ENCODE measurements at places on chromosomes 3 and 15.
A peak's percentile ranks its signal among the peaks of the same experiment; 100 is the strongest.

DNA sequence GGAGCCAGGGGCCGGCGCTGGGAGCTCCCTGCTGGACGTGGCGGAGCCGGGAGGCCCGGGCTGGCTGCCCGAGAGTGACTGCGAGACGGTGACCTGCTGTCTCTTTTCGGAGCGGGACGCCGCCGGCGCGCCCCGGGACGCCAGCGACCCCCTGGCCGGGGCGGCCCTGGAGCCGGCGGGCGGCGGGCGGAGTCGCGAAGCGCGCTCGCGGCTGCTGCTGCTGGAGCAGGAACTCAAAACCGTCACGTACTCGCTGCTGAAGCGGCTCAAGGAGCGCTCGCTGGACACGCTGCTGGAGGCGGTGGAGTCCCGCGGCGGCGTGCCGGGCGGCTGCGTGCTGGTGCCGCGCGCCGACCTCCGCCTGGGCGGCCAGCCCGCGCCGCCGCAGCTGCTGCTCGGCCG lies 1.5 kb downstream of the SMAD6 start:
- DNase-seq: peak; percentile 23

DNA sequence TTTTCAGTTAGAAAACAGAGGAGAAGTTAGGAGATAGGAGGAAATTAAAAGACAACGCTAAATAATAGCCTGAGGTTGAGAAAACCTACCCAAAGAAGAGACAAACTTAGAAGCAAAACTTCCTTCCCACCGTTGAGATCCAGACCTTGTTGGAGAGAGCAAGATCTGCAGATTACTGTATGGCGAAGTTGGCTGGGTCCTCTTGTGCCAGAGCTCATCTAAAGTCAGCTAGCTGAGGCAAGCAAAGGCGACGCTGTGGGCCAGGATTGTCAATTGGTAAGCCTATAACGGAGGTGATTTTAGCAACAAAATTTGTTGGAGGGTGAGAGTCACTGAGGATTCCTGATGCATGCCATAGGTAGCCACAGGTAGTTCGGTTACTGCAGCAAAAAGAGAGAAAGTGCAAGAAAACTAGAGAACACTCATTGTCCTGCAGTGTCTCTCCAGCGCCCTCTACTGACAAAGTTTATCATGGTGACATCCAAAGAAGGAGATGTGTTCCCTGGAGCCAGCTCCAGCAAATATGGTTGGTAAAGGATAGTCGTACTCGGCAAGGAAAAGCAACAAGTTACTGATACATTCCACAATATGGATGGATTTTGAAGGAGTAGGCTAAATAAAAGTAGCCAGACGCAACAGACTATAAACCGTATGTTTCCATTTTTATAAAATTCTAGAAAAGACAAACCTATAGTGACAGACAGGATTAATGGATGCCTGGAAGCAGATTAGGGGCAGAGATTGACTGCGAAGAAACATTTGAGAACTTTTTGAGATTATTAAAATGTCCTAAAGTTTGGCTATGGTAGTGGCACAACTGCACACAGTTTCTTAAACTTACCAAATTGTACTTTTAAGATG lies 9.8 kb upstream of the OR5K4 start:
- DNase-seq: no peak

- DNase-seq: peak; percentile 24
Measured at GRCh38 chr3:183265834-183266417, 12.9 kb downstream of the B3GNT5 start.

DNA sequence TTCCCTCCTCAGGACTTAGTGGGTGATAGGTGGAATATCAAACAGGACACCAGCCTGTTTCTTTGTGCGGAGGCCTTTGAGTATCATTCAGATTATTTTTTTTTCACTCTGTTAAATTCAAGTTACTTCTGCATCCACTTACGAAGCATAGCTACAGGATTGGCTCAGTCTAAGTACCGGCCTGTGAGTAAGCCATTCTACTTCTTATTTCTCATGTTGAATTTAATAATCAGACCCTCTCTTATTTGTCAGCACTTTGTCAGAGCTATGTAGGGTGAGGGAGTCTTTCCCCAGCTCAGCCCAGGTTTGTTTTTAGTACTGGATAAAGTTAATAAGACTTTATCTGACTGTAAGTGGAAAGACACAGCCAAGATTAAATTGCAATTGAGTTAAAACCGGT lies 54.7 kb downstream of the ITPR1 start:
- no peak for DNase-seq

DNA sequence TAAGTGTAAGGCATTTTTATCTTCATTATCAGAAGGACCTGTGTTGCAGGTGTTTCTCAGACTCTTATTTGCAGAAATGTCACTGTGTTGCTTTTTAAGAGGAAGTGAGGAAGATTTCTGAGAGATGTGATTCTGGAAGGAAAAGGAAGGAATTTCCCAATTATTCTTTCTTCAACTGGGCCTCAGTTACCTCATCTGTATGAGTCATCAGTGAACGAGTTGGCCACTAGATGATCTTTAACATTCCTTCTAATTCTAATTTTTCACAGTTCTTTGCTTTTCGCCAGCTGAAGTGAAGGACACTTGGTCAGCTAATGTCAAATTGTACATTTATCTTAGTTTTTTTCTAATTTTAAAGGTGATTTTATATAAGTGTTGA lies 28.9 kb downstream of the CLEC3B start:
- no peak for DNase-seq

GRCh38 chr15:73884159-73884558 lies 10.8 kb downstream of the TBC1D21 start:
- DNase-seq: no peak

- no peak for DNase-seq
Measured at GRCh38 chr15:68698708-68699107, 119.9 kb downstream of the CORO2B start.

DNA sequence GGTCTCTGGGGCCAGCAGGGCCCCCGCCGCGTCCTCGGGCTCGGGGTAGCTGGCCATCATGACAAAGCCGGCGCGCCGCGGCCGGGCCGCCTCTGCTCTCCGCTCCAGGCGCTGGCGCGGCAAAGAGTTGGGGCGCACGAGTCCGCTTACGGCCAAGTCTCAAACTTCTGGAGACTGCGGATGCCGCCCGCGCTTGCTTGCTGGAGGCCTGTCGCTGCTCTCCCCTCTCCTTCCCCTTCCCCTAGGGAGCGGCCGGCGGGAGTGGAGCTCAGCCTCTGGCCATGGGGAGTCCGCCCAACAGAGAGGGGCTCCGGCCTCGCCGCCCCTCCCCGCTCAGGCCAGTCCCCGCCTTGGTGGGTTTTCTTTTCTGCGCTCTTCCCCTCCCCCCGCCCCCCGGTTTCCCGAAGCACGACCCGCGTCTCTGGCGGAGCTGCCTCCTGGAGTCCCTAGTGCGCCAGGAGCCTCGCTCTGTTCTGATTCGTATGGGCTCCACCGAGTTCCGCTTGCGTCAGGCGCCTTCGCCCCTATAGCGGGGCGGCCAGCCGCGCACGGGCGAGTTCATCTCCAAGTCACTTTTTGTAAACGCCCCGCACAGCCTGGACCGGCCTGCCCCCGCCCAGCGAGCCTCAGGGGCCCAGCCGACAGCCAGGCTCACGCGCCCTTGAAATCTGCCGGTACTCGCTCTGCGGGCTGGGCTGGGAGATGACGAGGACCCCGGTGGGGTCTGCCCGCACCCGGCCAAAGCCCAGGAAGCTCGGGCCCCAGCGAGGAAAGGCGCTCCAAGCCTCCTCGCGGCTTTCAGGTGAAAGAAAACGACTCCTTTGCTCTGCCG lies at the start of the genes FOXL2 and FOXL2NB:
Gene FOXL2 (minus strand): TSS at position 475 of the 832 bp plus-strand sequence. CDS start 415 bp downstream, at position 60.
Gene FOXL2NB (plus strand): TSS at position 555 of the 832 bp plus-strand sequence. CDS start 148 bp downstream, at position 703.
- no peak for DNase-seq

- no peak for DNase-seq
Measured at GRCh38 chr3:105385819-105386508, 19.3 kb downstream of the ALCAM start.

DNA sequence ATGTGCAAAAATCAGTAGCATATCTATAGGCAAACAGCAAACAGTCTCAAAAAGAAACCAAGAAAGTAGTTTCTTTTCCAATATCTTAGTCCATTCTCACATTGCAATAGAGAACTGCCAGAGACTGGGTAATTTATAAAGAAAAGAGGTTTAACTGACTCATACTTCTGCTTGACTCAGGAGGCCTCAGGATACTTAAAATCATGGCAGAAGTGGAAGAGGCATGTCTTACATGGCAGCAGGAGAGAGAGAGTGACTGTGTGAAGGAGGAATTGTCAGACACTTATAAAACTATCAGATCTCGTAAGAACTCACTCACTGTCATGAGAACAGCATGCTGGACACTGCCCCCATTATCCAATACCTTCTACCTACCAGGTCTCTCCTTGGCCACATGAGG lies 327.9 kb upstream of the EPHA3 start:
- no peak for DNase-seq

DNA sequence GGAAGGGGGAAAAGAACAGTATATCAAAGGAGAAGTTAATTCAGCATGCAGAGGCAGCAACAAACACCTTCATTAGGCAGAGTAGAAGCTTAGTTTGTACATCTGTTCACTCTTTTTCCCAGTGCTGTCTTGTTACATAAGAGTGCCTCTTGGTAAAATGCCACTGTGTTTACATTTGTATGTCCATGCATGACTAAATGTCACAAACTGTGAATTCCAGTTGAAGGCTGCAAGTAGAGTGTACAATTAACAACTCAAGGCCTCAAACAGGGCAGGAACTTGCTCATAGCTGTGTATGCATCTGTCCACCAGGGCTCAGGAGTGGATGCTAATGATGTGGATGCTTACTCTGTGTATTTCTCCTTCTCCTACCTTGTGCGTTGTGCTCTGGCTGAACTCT lies 214.2 kb upstream of the TPM1 start:
- no peak for DNase-seq

- no peak for DNase-seq
Measured at GRCh38 chr3:40079203-40079846, 230.2 kb upstream of the EIF1B start.

DNA sequence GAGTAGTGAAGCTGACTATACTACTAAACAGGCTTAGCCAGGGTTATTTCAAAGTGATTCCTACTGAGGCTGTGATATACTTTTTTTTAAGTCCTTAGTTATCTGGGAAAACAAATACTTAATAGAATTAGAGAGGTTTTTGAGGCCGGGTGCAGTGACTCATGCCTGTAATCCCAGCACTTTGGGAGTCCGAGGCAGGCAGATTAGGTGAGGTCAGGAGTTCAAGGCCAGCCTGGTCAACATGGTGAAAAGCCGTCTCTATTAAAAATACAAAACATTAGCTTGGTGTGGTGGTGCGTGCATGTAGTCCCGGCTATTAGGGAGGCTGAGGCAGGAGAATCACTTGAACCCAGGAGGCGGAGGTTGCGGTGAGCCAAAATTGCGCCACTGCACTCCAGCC lies 34.2 kb downstream of the PRTG start:
- no peak for DNase-seq

- no peak for DNase-seq
Measured at GRCh38 chr3:191414286-191414685, 46.7 kb upstream of the PYDC2 start.

DNA sequence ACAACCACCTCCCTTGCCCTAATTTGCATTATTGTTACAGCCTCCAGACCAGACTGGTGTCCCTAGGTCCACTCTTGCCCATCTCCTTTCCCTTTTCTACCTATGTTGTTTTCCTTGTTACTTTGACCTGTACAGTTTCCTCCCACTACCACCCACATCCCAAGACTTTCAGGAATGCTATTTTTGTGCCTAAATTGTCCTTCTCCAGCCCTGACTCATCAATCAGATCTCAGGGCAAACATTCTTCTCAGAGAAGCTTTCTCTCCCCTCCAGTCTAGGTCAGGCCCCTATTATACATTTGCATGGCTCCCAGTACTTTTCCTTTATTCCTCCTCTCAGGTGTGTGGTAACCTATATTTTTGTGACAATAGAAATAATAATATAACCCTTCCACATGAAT lies 241.5 kb downstream of the IGSF11 start:
- DNase-seq: no peak

DNA sequence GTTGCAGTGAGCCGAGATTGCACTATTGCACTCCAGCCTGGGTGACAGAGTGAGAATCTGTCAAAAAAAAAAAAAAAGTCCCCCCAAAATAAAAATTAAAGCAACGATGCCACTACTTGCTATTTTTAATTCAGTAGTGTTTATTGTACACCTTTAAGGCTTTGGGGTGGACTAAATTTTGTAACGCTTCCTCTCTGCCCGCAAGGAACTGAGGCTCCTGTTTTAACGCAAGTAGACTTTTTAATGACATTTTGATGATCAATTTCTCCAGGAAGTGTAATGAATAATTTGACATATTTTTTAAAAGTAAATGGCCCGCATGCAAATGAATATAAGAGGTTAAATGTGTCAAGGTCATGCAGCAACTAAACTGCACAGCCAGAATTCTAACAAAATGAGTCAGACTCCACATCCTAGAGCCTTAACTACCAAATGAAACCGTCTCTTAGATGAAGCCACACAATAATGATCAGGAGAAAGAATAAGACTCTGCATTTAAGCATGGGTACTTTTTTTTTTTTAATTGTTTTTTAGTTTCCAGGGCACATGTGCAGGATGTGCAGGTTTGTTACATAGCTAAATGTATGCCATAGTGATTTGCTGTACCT lies 96.8 kb upstream of the LMOD3 start:
- no peak for DNase-seq

GRCh38 chr15:48046813-48047438 lies 73.9 kb upstream of the SLC24A5 start:
- no peak for DNase-seq

GRCh38 chr3:150114273-150114672 lies 143.6 kb upstream of the PFN2 start:
- no peak for DNase-seq

GRCh38 chr3:123096731-123097130 lies 29.9 kb downstream of the PDIA5 start:
- no peak for DNase-seq

DNA sequence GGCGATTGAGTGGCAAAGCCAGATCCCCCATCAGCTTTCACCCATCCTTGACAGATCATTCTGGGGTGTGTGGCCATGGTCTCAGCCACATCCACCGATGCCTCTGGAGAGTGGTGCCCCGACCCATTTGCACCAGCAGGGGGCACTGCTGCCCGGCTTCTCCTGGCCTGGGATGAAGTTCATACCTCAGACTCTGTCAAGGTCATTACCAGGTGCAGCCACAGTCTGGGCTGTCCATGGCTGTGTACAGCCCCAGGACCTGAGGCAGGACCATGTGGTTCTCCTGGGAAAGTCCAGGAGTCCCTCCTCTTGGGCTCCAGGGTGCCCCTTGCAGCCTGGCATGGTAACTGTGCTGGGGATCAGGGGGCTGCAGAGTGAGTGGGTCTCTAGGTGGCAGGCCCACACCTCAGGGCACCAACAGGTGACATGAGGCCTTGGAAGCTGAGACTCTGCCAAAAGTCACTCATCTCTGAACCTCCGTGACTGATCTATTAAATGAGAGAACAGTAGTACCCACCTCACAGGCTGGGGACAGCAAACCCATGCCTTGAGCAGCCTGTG lies 67.2 kb downstream of the CACNA2D2 start:
- DNase-seq: peak; percentile 63

Measured in prostate gland (tissue), 2 donors.